WTC11 (cell line): ENCODE measurements at places on chromosomes 5 and 9. TPM values are rescaled to one million over a fixed set of nuclear protein-coding genes. Genes with fewer than 3 reads are reported as not detected.

- no peak overlapping the region for H3K27ac ChIP-seq
- H3K4me1 ChIP-seq: peaks cover 16% of the 10 kb centered on the region
- no peak for DNase-seq
- H3K27me3 ChIP-seq: no peaks in the 10 kb centered on the region
- no peak overlapping the region for H3K4me3 ChIP-seq
Measured at GRCh38 chr9:108640230-108640629, 215.6 kb downstream of the ACTL7B start.

DNA sequence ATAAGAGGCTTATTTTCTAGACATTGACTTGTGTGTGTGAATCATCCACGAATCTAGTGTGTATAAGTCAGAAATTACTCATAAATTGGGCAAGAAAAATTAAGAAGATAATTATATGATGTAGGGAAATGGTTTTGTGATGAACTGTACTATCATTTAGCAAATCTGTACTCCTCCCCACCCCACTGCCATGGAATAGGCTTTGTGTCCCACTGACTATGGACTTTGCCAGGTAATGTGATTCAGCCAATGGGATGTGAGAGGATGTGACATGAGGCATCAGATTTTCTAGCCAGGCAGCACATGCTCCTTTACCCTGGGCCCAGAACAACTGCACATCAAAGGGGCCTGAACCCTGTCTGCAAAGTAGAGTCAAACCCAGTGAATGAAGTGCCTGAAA is 406.6 kb downstream of the CTNND2 start:
- no peaks in the 10 kb centered on the region for H3K27me3 ChIP-seq
- no peak overlapping the region for H3K4me3 ChIP-seq
- no peak for DNase-seq
- H3K4me1 ChIP-seq: no peaks in the 10 kb centered on the region

GRCh38 chr5:122515709-122516431 is 203.8 kb downstream of the SNCAIP start:
- H3K4me3 ChIP-seq: no peak overlapping the region; the same call in 1 of the 2 replicates
- peak; percentile 52 for DNase-seq
- H3K27ac ChIP-seq: peak overlapping the region; percentile 64
- H3K27me3 ChIP-seq: no peaks in the 10 kb centered on the region
- H3K4me1 ChIP-seq: peaks cover 11% of the 10 kb centered on the region
- no peaks in the 10 kb centered on the region; the same call in 1 of the 2 replicates for H3K36me3 ChIP-seq

DNA sequence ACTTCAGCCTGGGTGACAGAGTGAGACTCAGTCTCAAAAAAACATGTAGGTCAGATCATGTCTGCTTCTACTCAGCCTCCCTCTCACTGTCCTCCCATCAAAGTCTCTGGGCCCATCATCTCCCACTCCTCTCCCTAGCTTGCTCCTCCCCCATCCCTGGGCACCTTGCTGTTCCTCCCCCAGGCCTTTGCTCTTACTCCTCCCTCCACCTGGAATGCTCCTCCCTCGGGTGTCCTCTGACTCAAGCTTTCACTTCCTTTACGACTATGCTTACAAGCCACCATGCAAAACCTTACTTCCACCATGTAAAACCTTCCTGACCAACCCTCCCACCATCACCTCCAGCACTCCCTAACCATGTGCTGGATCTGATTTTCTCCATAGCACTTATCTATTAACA is 51.5 kb downstream of the MTMR12 start:
- peaks cover 5% of the 10 kb centered on the region; the same call in 1 of the 2 replicates for H3K4me1 ChIP-seq
- H3K27ac ChIP-seq: no peak overlapping the region; the same call in 1 of the 2 replicates
- H3K36me3 ChIP-seq: peaks cover 73% of the 10 kb centered on the region
- H3K27me3 ChIP-seq: no peaks in the 10 kb centered on the region
- H3K4me3 ChIP-seq: no peak overlapping the region

GRCh38 chr9:113397203-113397631 is 3.9 kb downstream of the ALAD start:
- no peak overlapping the region for H3K4me3 ChIP-seq
- H3K27ac ChIP-seq: no peak overlapping the region
- DNase-seq: no peak
- no peaks in the 10 kb centered on the region for H3K36me3 ChIP-seq
- peaks cover 14% of the 10 kb centered on the region for H3K4me1 ChIP-seq

- no peaks in the 10 kb centered on the region for H3K36me3 ChIP-seq
- H3K4me3 ChIP-seq: no peak overlapping the region
- no peak for DNase-seq
- no peaks in the 10 kb centered on the region for H3K27me3 ChIP-seq
- no peaks in the 10 kb centered on the region for H3K4me1 ChIP-seq
- H3K27ac ChIP-seq: no peak overlapping the region
Measured at GRCh38 chr5:18959535-18959934, 1028.5 kb downstream of the CDH18 start.

- 0 out of 2 replicates have a peak, but pooled peaks cover 3% of the 10 kb centered on the region for H3K4me1 ChIP-seq
- H3K27ac ChIP-seq: no peak overlapping the region
- DNase-seq: no peak
- peaks cover 12% of the 10 kb centered on the region for H3K36me3 ChIP-seq
- no peak overlapping the region for H3K4me3 ChIP-seq
Measured at GRCh38 chr5:170960567-170960966, 98.7 kb downstream of the RANBP17 start.

GRCh38 chr5:32586276-32586599 is 881 bp downstream of the SUB1 start:
- peak overlapping the region; percentile 87 for H3K27ac ChIP-seq
- H3K4me3 ChIP-seq: peak overlapping the region; percentile 90
- no peak for DNase-seq

DNA sequence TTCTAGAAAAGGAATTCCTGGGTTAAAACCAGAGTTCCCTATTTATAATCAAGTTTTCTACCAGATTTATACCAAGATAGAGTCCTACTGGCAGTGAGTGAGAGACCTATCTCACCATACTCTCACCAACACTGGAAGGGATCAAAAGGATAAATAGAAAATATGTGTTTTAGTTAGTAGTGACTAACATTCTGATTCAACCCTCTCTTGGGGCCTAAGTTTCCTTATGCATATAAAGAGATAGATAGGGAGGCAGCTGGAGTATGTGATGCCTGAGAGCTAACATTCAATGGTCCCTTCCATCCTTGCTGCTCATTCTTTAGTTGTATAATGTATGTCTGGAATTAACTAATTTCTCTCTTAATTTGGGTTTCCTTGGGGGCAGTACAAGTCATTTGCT is 32.0 kb downstream of the CKMT2 start:
- H3K27ac ChIP-seq: no peak overlapping the region
- peaks cover 31% of the 10 kb centered on the region for H3K36me3 ChIP-seq
- DNase-seq: no peak
- no peak overlapping the region for H3K4me3 ChIP-seq

- H3K36me3 ChIP-seq: no peaks in the 10 kb centered on the region; the same call in 1 of the 2 replicates
- DNase-seq: no peak
- H3K4me1 ChIP-seq: peaks cover 68% of the 10 kb centered on the region
- no peaks in the 10 kb centered on the region for H3K27me3 ChIP-seq
- no peak overlapping the region for H3K4me3 ChIP-seq
Measured at GRCh38 chr5:96084874-96085506, 123.3 kb upstream of the ELL2 start.

- H3K36me3 ChIP-seq: no peaks in the 10 kb centered on the region
- no peak overlapping the region for H3K4me3 ChIP-seq
- H3K27me3 ChIP-seq: no peaks in the 10 kb centered on the region
- peak; percentile 62 for DNase-seq
- H3K4me1 ChIP-seq: no peaks in the 10 kb centered on the region
Measured at GRCh38 chr5:151523335-151523734, 67.8 kb downstream of the FAT2 start.

DNA sequence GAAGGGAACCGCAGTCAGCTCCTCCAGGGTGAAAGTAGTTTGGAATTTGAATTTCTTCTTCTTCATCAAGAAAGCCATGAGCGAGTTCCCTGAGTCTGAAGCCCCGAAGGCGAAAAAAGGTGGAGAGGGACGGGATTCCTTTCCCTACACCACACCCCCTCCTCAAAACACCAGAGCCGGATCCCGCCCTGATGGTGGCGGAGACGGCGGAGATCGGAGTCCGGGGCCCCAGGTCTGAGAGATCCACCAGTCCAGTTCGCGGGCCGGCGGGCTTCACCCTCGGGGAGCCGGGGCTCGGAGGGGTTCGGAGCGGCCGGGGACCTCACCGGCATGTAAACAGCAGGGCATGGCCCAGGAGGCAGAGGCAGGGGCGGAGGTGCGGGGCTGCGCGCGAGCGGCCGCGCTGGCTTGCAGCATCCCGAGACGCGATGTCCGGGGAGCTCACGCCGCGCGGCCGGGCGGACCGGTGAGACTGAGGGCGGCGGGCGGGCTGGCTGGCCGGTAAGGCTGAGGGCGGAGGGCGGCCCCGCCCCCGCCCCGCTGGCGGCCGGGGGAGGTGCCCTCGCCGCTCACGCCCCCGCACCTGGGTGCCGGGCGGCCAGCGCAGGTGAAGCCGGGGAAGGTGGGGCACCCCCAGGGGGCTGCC is 606 bp downstream of the EEIG1 start:
- no peaks in the 10 kb centered on the region for H3K27me3 ChIP-seq
- peak overlapping the region; percentile 95 for H3K4me3 ChIP-seq
- no peak overlapping the region for H3K27ac ChIP-seq
- peak; percentile 63 for DNase-seq
- H3K36me3 ChIP-seq: no peaks in the 10 kb centered on the region

DNA sequence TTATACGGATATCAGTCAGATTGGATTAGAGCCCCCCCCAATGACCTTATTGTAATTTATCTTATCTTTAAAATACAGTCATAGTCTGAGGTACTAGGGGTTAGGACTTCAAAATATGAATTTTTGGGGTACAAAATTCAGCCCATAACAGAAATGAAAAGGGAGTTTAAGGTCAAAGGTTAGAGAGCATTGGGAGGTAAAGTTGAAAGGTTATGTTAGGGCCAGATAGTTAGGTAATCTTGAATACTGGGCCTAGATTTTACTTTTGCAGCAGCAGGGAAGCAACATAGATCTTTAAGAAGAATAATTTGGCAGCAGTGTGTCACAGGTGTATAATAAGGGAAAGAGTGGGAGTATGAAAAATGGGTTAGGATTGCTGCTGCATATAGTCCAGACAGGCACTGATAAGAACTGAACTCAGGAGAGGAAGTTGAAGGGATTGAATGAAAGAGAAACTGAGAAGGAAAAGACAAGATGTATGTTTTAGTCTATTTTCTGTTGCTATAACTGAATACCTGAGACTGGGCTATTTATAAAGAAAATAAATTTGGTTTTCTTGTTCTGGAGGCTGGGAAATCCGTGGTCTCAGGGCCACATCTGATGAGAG is 10.7 kb upstream of the GCNT4 start:
- no peak overlapping the region for H3K27ac ChIP-seq
- no peaks in the 10 kb centered on the region for H3K36me3 ChIP-seq
- no peak overlapping the region for H3K4me3 ChIP-seq
- no peak for DNase-seq
- H3K4me1 ChIP-seq: no peaks in the 10 kb centered on the region

LIX1 gene
- total RNA-seq: not detected in 3 replicates

LCN15 gene
- total RNA-seq: 0.52 to 1.0 TPM (median 0.96 TPM) in 3 replicates

ADGRD2 gene
- 0.61 to 1.6 TPM (median 1.3 TPM) in 3 replicates for total RNA-seq

RNF183 gene
- total RNA-seq: 0.17 to 0.25 TPM (median 0.25 TPM) in 3 replicates

CACNA1B gene
- 8.4 to 11.5 TPM (median 10.9 TPM) in 3 replicates for total RNA-seq

TSSK1B gene
- total RNA-seq: not detected in 3 replicates

ORM2 gene
- 0.73 to 1.6 TPM (median 1.0 TPM) in 3 replicates for total RNA-seq
